ENCODE measurements at places on chromosomes 2 and 18.

DNA sequence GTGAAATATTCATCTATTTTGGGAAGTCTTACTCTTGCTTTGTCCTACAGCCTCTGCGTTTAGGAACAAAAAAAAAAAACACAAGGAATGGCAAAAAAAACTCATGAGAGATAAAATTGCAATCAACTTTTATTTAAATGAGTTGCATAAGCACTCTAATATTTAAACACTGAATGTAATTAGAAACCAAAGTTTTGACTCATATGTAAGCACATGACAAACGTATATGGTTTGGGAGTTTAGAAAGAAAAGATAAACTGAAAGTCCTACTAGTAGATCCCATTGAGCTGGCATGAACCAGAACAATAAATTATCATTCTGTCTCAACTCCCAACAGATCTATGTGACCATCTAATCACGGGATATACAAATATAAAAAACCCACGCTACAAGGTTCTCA, 44.8 kb downstream of the REV1 start:
- DNase-seq, result no peak

DNA sequence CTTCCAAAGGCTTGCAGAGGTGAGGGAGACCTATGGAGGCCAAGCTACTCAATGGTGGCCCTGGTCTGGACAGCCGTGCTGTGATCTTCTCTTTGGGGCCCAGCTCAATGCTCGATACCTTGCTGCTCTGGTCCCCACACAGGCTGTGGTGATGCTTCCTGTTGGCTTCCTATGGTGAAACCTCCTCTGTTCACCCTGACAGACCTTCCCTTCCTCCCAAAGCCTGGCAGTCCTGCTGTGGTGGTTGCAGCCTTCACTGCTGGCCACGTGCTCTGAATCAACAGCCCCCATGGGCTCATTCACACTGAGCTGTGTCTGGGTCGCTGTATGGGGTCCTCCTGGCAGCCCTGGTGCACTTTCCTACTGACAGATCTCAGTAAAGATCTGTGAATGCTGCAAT, 31.0 kb upstream of the GALR1 start:
- no peak for DNase-seq

DNA sequence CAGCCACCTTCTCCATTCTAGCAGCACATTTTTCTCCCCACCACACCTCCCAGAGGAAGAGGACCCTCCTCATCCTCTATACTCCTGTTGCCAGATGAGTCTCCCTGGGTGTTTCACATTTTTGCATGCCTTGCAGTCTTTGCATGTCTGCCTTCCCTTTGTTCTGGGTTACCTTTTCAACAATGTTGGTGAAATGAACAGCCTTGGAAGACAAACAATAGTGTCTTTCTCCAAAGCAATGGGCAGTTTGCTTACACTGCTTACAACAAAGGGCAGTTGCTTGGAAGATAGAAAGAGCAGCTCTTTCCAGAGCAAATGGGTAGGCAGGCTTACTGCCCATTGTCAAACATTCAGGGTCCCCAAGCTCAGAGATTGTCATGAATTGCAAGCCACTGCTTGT, 14.5 kb upstream of the SEH1L start:
- DNase-seq, result no peak

GRCh38 chr2:17375262-17375661, 143.0 kb downstream of the RAD51AP2 start:
- DNase-seq, result no peak

GRCh38 chr2:170044751-170045478, 133.0 kb upstream of the MYO3B start:
- DNase-seq, result no peak

- DNase-seq, result no peak
Observed at GRCh38 chr2:98170076-98170475, 83.1 kb downstream of the VWA3B start.
